ENCODE measurements at places on chromosomes 1 and 21. TPM values are rescaled to one million over a fixed set of nuclear protein-coding genes. Genes with fewer than 3 reads are reported as not detected.

MANEAL gene
- total RNA-seq: 1.2 TPM

TP73 gene
- 0.18 TPM for total RNA-seq

RGS13 gene
- 0.26 TPM for total RNA-seq

SV2A gene
- total RNA-seq: 1.2 TPM
